ENCODE measurements at places on chromosomes 4 and X. TPM values are rescaled to one million over a fixed set of nuclear protein-coding genes. Genes with fewer than 3 reads are reported as not detected.

Gene CNGA1
- 3.4 TPM for total RNA-seq

Gene NEXMIF
- 6.0 TPM for total RNA-seq

Gene OPHN1
- total RNA-seq = 9.5 TPM

Gene FAM47A
- total RNA-seq = not detected

Gene SFRP2
- 4.1 TPM for total RNA-seq

Gene PABPC5
- 1.9 TPM for total RNA-seq

Gene SLC39A8
- 19.7 TPM for total RNA-seq

GRCh38 chr4:107131295-107131694 lies 95.2 kb upstream of the DKK2 start:
- H3K4me3 ChIP-seq = no peak overlapping the region
- no peaks in the 10 kb centered on the region for H3K27me3 ChIP-seq
- DNase-seq = no peak
- H3K27ac ChIP-seq = no peak overlapping the region
- no peaks in the 10 kb centered on the region for H3K36me3 ChIP-seq

DNA sequence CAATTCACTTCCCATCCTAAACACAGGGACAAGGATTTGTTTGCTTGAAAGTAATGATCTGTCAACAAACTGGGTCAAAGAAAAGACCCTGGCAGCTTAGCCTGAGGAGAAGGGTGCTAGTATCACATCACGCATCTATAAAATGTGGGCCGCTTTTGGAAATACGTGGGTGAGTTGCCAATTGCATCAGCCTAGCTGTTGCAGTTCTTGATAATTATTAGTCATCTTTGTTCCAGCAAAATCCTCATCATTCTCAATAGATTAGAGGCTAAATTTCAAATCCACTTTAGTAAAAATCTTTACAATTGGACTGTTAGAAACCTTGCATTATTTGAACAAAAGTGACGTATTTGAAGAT lies 33.6 kb upstream of the TAPT1 start:
- no peaks in the 10 kb centered on the region for H3K36me3 ChIP-seq
- no peak for DNase-seq
- no peak overlapping the region for H3K4me3 ChIP-seq
- H3K4me1 ChIP-seq = no peaks in the 10 kb centered on the region

DNA sequence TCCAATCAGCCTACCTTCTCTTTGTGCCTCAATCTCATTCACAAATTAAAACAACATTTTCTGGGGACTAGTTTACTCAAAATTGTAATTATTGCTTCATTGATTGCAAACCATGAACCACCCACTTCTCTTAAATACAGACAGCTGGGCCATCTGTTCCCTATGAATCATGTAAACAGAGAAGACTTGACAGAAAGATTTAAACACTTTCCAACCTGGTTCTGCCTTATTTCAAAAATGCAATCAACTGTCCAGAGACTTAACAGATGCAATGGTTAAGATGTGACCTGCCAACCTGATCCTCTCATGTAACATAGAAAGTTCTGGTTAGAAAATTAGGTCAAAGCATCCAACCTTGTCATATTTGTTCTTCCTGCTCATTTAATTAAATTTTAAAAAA lies 20.8 kb upstream of the SERTM2 start:
- no peaks in the 10 kb centered on the region for H3K36me3 ChIP-seq
- H3K4me1 ChIP-seq = no peaks in the 10 kb centered on the region
- H3K27me3 ChIP-seq = no peaks in the 10 kb centered on the region
- no peak overlapping the region for H3K4me3 ChIP-seq
- H3K27ac ChIP-seq = no peak overlapping the region
- no peak for DNase-seq

DNA sequence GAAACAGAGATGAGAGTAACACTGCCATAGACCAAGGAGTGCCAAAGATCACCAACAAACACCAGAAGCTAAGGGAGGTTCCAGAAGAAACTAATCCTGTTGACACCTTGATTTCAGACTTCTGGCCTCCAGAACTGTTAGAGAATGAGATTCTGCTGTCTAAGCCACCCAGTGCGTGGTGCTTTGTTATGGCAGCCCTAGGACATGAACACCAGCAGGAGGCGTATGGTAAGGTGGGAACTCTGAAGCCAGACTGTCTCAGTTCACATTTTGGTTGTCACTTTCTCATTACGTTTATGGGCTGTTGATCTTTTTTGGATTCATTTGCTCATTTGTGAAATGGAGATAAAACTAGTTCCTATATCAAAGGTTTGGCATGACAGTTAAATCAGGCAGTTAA lies 142.9 kb downstream of the DCHS2 start:
- no peaks in the 10 kb centered on the region for H3K36me3 ChIP-seq
- H3K27ac ChIP-seq = no peak overlapping the region
- no peaks in the 10 kb centered on the region for H3K27me3 ChIP-seq
- DNase-seq = no peak
- H3K4me3 ChIP-seq = no peak overlapping the region
- H3K4me1 ChIP-seq = no peaks in the 10 kb centered on the region

- H3K27ac ChIP-seq = no peak overlapping the region
- peaks cover 7% of the 10 kb centered on the region for H3K36me3 ChIP-seq
- no peak overlapping the region for H3K4me3 ChIP-seq
- peaks cover 10% of the 10 kb centered on the region for H3K4me1 ChIP-seq
- no peak for DNase-seq
Observed at GRCh38 chr4:143189528-143189927, 4.8 kb downstream of the USP38 start.

All from kidney (tissue), 22 donors.